ENCODE measurements at places on chromosomes 6 and 20.

DNA sequence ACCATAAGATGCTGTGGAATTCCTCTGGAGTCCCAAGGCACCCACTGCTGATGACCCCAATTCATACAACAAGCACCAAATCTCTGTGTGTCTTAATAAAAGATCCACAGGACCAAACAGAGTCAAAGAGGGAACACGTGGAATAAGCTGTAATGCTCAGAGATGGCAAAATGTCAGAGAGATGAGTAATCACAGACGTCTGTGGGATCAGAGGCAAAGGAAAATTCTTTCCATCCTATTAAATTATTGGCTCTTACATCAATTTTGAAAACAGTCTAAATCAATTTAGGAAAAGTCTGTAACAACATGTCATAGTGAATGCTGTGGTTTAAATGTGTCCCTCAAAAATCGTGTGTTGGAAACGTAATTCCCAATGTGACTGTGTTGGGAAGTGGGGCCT, 17.5 kb upstream of the SAMD3 start:
- no peak for DNase-seq

- no peak for DNase-seq
Measured at GRCh38 chr6:21438986-21439352, 154.6 kb upstream of the SOX4 start.

GRCh38 chr20:45294659-45295058, 12.0 kb upstream of the RBPJL start:
- DNase-seq: no peak

- peak; percentile 49 for DNase-seq
Measured at GRCh38 chr6:159941286-159942113, 27.4 kb upstream of the IGF2R start.

- DNase-seq: no peak
Measured at GRCh38 chr6:161584051-161584450, 310.2 kb upstream of the AGPAT4 start.

GRCh38 chr6:115573861-115574260, 486.8 kb downstream of the FRK start:
- no peak for DNase-seq

DNA sequence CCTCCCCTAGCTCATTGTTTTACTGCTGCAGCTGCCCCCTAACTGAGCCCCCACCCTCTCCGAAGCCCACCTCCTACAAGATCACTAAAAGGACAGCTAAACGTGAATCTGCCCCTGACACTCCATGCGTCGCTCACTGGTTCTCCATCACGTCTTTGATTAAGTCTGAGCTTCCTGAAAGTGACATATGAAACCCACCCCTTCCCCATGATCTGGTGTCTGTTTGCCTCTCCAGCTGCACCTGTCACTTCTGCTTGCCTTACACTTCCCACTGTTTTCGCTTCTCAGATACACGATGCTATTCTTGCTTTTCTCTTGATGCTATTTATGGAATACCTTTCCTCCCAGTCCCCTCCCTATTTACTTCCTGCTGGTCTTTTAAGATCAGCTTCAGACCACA, 8.0 kb upstream of the PERP start:
- no peak for DNase-seq
